Occipital lobe (tissue), 3 donors: ENCODE measurements at places on chromosomes 5 and 9. TPM values are rescaled to one million over a fixed set of nuclear protein-coding genes. Genes with fewer than 3 reads are reported as not detected.

GRCh38 chr5:82894716-82895115 is 182.5 kb downstream of the TMEM167A start:
- no peak for DNase-seq

DNA sequence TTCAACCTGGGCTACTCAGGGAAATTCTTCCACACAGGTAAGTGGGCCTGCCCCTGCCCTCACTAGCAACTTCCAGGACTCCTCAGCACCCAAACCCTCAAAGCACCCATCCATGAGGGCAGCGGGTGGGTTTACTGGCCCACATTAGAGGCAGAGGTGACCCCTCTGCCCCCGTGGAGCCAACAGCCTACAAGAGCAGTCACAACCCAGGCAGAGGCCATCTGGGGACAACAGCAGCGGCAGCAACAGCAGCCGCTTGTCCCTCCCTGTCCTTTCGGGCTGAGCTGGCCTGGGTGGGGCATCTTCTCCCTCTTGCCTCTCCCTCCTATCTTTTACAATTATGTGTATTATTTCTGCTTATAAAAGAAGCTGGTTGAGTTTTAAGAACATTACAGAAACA is 25.1 kb downstream of the NDST1 start:
- DNase-seq, result no peak

DNA sequence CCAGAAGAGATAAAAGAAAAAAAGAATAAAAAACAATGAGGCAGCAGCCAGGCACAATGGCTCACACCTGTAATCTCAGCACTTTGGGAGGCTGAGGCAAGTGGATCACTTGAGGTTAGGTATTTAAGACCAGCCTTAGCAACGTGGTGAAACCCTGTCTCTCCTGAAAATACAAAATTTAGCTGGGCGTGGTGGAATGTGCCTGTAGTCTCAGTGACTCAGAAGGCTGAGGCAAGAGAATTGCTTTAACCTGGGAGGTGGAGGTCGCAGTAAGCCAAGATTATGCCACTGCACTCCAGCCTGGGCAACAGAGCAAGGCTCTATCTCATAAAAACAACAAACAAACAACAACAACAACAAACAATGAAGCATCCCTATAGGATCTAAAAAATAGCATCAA is 121.5 kb downstream of the HMHB1 start:
- DNase-seq, result no peak

- DNase-seq, result no peak
Measured at GRCh38 chr5:72393052-72393451, 72.9 kb downstream of the PTCD2 start.

GRCh38 chr5:140094889-140095288 is 19.0 kb upstream of the PURA start:
- DNase-seq, result no peak

GRCh38 chr5:173758676-173759075 is 129.5 kb upstream of the CPEB4 start:
- no peak for DNase-seq

DNA sequence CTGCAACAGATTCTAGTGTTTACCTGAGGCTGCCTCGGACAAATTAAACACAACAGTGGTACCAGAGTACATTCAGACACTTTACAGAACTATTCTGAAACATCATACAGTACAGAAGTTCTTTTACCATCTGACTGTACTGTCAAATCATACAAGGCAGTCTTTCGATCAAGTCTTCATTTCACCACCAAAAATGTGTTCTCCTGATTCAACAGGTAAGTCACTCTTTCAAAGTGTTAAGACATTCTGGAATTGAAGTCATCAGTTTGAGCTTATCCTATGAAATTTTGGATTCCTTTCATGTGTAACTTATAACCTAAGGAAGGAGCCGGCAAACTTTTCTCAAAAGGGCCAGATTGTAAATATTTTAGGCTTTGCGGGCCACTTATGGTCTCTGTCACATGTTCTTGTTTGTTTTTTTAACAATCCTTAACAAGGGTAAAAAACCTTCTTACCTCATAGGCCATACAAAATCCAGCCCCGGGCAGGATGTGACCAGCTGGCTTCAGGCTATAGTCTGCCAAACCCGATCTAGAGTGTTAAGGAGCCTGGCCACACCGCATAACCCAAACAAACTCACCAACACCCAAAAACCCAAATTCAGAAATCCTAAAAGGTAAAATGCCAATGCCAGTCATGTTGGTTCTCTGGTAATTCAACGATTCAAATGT is 151.6 kb downstream of the DENND1A start:
- no peak for DNase-seq

DNA sequence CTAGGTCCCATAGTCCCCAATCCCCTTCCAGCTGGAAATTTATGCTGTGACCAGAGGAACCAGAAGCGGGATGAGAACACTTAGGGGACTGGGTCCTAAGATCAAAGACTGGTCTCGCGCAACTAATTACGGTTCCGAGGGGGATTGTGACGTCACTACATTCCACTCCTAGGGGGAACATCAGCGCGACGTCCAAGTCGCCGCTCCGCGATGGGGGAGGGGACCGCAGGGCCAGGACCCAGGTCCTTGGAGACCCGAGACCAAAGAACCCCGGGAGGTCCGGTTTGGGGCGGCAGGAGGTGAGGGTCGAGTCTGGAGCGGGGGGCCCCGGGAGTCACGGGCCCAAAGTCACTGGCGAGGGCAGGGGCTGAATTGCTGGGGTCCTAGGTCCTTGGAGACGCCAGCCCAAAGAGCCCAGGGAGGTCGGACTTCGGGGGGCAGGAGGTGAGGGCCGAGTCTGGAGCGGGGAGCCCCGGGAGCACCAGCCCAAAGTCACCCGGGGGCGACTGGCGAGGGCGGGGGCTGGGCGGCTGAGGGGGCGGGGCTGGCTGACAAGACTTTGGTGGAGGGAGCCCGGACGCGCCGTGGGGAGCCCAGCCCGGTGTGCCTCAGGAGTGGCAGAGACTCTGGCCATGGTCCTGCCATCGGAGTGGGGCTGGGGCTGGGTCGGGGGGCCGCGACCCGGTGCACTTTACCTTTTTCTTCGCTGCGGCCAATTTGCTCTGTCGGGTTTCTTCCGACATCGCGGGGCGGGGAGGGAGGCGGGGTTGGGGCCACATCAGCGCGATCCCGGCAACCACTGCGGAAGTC is at the start of gene GOLGA2:
Gene GOLGA2, minus strand, starts transcription at position 810 of the 810 bp plus-strand sequence. Its CDS starts 31 bp downstream, at position 779.
- DNase-seq, result no peak

DNA sequence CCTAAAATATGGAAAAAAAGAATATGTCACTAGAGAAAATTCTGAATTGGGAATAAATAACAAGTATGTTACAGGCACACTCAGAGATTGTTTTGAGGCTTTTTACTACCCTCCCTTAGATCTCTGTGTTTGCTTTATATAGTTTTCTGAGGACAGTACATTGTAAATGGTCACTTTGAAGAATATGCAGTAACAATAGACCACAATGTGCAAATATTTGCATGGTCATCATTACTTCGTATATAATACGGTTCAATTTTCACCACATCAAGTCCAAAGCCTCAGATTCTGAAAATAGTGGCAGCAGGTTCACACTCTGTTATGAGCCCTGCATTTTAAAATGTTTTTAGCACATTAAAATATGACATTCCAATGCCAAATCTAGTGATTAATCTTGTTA is 238.6 kb downstream of the ADAMTS6 start:
- no peak for DNase-seq

DNA sequence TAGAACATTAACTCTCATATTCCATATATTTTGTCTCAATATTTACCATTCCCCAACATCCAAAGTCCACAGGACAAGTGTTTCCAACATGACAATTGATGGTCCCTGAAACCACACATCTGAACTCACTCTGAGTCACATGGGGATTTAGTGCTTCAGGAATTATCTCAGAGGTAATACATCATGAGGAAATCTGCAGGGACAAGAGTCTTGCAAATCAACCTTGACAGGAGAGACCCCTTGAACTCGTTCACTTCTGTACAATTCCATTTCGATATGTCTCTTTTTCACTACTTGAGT is 119.7 kb upstream of the ABCA1 start:
- no peak for DNase-seq

GRCh38 chr5:177509991-177510566 is 453 bp upstream of the DOK3 start:
- no peak for DNase-seq

DNA sequence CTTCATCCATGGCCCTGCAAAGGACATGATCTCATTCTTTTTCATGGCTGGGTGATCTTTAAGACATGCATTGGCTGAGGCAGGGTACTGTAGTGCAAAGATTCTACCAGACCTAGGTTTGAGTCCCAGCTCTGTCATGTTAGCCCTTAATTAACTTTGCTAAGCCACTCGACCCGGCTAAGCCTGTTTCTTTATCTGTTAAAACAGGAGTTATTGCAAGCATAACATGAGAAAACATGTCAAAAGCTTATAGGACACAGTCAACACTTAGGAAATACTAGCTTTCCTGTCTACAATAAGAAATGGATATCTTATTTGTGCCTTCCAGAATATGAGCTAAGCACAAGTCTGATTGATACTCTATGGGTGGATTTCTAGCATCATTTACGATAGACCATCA is 92.6 kb downstream of the RASEF start:
- DNase-seq, result no peak

DNA sequence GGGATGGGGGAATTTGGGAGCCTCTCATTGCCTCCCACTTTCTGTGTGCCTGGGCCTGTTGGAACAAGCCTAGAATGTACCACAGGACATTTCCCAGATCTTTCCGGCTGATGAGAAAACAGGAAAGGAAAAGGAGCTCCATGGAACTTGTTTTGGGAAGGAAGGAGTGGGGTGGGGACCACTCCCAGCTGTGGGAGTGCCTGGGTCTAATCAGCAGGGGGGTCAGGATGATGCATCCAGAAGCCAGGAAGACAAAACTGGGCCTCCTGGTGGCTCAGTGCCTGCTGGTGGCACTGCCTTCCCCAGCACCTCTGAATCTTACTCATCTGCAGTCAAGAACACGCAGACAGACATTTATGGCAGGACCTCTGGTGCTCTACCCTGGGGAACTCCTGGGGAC is 2.8 kb downstream of the SMIM33 start:
- no peak for DNase-seq

GRCh38 chr5:142981886-142982820 is 212.0 kb downstream of the ARHGAP26 start:
- peak; percentile 78 for DNase-seq

GRCh38 chr9:97682242-97682641 is 14.9 kb downstream of the XPA start:
- no peak for DNase-seq

Gene ZNF883
- total RNA-seq, result 35.1 TPM

Gene PCDHB9
- total RNA-seq, result 6.1 TPM

Gene BHMT2
- total RNA-seq, result 0.62 TPM

Gene MARCOL
- not detected for total RNA-seq

Gene C5orf24
- 105 TPM for total RNA-seq
